MCF 10A (cell line): ENCODE measurements at places on chromosomes 1 and 21. TPM values are rescaled to one million over a fixed set of nuclear protein-coding genes. Genes with fewer than 3 reads are reported as not detected.
A peak's percentile ranks its signal among the peaks of the same experiment; 100 is the strongest.

GRCh38 chr1:108749081-108749480 is 2.6 kb downstream of the STXBP3 start:
- no peak overlapping the region for H3K4me3 ChIP-seq
- peak overlapping the region; percentile 32 for H3K27ac ChIP-seq
- H3K4me1 ChIP-seq, result peaks cover 12% of the 10 kb centered on the region
- H3K36me3 ChIP-seq, result peaks cover 27% of the 10 kb centered on the region

DNA sequence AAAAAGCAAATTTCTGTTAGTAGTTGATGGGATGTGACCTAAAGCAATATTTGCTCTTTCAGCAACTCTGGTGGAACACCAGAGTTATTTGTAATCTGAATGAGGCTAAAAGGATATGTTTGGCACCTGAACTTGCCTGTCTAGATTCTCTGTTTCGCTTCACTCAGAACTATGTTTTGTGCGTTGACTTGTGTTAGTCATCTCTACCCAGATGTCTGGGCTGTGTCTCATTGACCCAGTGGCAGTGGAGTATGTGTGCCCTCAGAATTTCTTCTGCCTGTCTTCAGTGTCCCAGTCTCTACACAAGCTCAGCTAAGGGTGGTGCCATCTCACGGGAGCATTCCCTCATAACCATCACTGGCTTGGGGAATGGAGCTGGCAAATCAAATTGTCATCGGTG is 13.9 kb downstream of the KCNK1 start:
- DNase-seq, result no peak
- H3K4me1 ChIP-seq, result no peaks in the 10 kb centered on the region
- H3K27me3 ChIP-seq, result no peaks in the 10 kb centered on the region

- peaks cover 62% of the 10 kb centered on the region for H3K36me3 ChIP-seq
- no peaks in the 10 kb centered on the region for H3K27me3 ChIP-seq
- H3K4me1 ChIP-seq, result peaks cover 8% of the 10 kb centered on the region
- no peak overlapping the region for H3K4me3 ChIP-seq
- DNase-seq, result no peak
These were observed 30.6 kb downstream of the IFNAR1 start for GRCh38 chr21:33355355-33355754.

- no peak for DNase-seq
- H3K4me3 ChIP-seq, result no peak overlapping the region
- H3K36me3 ChIP-seq, result peaks cover 14% of the 10 kb centered on the region
- no peaks in the 10 kb centered on the region for H3K4me1 ChIP-seq
- H3K27ac ChIP-seq, result no peak overlapping the region
These were observed 16.6 kb upstream of the RNF223 start for GRCh38 chr1:1090424-1091343.

GRCh38 chr1:44239961-44240371 is 26.7 kb downstream of the DMAP1 start:
- H3K27me3 ChIP-seq, result no peaks in the 10 kb centered on the region
- H3K4me3 ChIP-seq, result no peak overlapping the region
- no peak for DNase-seq
- no peak overlapping the region for H3K27ac ChIP-seq

GRCh38 chr21:36861595-36862323 is 104.7 kb downstream of the HLCS start:
- peak overlapping the region; percentile 87 for H3K27ac ChIP-seq
- peaks cover 11% of the 10 kb centered on the region for H3K36me3 ChIP-seq
- no peaks in the 10 kb centered on the region for H3K27me3 ChIP-seq

GRCh38 chr1:14611792-14612191 is 13.3 kb downstream of the KAZN start:
- H3K27ac ChIP-seq, result no peak overlapping the region
- no peaks in the 10 kb centered on the region for H3K36me3 ChIP-seq
- no peak for DNase-seq
- no peaks in the 10 kb centered on the region for H3K4me1 ChIP-seq
- H3K4me3 ChIP-seq, result no peak overlapping the region
- H3K27me3 ChIP-seq, result no peaks in the 10 kb centered on the region

GRCh38 chr1:199041173-199041914 is 402.5 kb downstream of the PTPRC start:
- H3K4me3 ChIP-seq, result no peak overlapping the region
- no peak for DNase-seq
- H3K27me3 ChIP-seq, result no peaks in the 10 kb centered on the region
- H3K36me3 ChIP-seq, result no peaks in the 10 kb centered on the region

DNA sequence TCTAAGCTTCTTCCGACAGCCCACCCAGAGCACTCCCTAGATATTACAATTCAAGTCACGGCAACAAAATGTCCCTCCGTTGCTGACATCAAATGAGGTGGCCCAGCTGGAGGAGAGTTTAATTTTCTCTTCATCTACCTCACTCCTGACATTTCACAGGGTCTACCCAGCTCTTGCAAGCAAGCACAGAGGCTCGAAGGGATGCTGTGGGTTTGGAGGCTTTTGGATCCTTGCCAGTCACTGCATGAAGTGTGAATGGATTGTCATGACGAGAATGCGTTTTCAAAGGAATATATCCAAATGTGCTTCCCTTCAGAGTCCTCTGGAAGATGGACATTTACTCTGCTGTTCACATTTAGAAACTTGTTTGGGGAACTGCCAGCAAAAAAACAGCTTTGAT is 33.5 kb downstream of the CAPN8 start:
- H3K36me3 ChIP-seq, result no peaks in the 10 kb centered on the region
- DNase-seq, result no peak
- H3K27me3 ChIP-seq, result peaks cover 2% of the 10 kb centered on the region
- no peaks in the 10 kb centered on the region for H3K4me1 ChIP-seq

Gene AK4
- total RNA-seq, result 54.2 and 57.1 TPM in 2 replicates

Gene CACNA1S
- not detected in 2 replicates for total RNA-seq

Gene SYDE2
- total RNA-seq, result 4.3 and 5.9 TPM in 2 replicates

Gene RGS13
- total RNA-seq, result not detected in 2 replicates

Gene PLPP3
- 0.84 and 1.3 TPM in 2 replicates for total RNA-seq

Gene NPL
- total RNA-seq, result 4.5 and 6.2 TPM in 2 replicates

Gene SPRR1B
- 3.5 and 4.0 TPM in 2 replicates for total RNA-seq

Gene PTGS2
- 6.0 and 17.6 TPM in 2 replicates for total RNA-seq

Gene AJAP1
- not detected in 2 replicates for total RNA-seq
